ENCODE measurements at places on chromosomes 2 and 18.

- DNase-seq, result no peak
Observed at GRCh38 chr2:217954469-217954868, 48.3 kb downstream of the TNS1 start.

DNA sequence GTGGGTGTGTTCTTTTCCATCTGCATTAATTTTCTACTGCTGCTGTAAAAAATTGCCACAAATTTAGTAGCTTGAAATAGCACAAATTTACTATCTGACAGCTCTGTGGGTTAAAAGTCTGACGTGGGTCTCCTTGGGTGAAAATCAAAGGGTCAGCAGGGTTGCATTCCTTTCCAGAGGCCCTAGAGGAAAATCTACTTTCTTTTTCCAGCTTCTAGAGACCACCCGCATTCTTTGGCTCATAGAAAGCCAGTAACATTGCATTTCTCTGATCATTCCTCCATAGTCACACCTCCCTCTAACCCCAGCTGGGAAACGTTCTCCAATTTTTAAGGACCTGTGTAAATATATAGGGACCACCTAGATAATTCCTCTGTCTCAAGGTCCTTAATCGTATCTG lies 128.8 kb downstream of the ATL2 start:
- no peak for DNase-seq

GRCh38 chr2:5730386-5730785 lies 38.2 kb downstream of the SOX11 start:
- no peak for DNase-seq

GRCh38 chr2:151367571-151367970 lies 10.2 kb downstream of the TNFAIP6 start:
- no peak for DNase-seq

DNA sequence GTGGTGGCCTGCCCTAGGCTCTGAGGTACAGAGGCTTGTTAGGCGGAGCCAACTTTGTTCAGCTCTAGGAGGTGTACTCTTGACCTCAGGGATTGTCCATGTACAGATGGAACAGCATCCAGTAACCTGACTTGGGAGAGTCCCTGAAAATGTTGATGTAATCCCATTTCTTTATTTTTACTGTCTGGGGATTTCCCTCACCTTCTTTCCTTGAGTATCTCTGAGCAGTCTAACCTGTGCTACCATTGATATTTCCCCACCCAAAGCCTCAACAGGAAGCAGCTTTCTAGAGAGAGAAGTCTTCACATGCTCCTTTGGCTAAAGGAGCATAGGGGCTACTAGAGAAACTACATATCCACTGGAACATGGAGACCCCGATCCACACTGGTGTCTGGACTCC lies 10.4 kb downstream of the IL36A start:
- DNase-seq, result no peak

DNA sequence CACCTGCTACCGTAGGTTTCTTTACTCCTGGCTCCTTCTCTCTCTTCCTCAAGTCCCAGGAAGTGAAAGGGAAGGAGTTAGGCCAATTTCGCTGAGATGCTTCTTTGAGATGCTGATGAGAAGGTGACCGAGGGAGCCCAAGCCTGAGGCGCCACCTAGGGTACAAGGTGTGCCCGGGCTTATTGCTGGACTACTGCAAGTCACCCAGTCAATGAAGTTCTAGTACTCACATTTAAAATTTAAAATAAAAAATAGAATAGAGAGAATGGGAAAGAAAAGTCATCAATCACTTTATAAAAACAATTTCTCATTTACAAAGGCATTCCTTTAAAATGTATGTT lies 45.3 kb downstream of the ACAA2 start:
- no peak for DNase-seq
